ENCODE measurements at places on chromosomes 5 and 9.

GRCh38 chr9:16046713-16047112 is 493.9 kb downstream of the CCDC171 start:
- no peak for DNase-seq

DNA sequence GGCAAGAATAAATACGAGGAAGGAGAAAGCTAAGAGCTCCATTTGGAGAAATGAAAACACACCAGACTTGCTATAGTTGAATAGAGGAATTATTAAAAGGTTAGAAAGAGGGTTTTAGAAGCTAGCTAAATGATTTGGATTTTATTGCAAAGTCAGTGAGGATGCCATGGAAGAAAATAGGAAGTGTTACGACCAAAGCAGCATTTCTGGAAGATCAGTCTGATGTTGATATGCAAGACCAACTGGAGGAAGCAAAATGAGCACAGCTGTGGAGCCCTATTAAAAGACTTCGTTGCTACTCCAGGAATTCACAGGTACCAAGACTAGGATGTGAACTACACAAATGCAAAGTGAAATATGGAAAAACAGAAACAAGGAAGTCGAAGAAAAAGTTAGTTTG is 2.1 kb downstream of the DHX29 start:
- DNase-seq = no peak

GRCh38 chr5:148740966-148741742 is 85.3 kb upstream of the ADRB2 start:
- DNase-seq = no peak

DNA sequence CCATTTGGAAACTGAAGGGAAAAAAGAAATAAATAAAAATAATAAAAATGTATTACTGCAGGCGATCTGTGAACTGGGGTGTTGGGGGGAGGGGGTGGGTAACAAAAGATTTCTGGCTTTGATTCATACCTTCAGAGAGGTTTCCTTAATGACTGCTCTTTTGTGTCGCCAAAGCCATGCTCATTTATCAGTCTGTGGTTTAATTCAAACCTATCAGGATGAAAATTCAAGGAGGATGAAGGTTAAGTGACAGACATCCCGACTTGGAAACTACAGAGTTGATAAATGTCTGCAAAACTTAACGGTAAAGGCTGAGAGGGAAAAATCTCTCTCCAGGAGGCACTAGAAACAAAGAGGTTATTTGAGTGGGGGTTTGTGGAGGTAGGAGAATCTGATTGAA is 278.2 kb downstream of the PSAT1 start:
- no peak for DNase-seq

DNA sequence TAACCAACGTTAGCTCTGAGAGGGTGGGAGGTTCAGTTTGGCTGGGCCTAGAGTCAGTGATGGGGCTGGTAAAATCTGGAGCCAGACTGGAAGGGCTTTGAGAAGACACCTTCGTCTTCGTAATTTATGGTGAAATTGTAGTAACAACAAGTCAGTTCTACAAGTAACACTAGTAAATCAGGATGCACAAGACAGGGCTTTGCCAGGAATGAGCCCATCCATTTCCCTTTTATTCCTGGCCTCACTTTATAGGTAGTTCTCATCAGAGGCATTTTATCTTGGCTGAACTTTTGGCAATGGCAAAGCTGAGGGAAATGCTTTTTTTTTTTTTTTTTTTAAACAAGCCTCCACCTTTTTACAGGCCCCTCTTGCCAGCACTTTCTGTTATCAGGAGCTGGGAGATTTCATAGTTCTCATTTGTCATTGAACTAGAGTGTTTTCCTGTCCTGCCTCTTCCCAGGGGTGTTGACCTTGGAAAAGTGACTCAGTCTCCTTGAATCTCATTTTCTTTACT is 110.5 kb upstream of the KLF4 start:
- DNase-seq = no peak

DNA sequence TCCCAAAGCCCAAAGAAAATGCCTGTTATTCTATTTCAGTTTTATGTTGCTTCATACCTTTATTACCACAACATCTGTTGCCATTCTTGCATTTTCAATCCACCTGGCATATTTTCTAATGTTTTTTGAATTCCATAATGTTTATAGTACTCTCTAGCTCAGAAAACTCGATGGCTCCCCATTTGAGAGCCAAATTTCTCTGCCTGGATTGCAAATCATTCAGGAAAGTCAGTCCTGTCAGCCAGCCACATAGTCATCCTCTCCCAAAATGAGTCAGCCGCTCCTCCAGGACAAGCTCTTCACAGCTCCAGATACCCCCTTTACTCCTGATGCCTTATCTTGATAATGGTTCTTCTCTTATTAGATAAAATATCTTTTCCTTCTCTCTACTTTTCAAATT is 78.2 kb upstream of the ADCY2 start:
- DNase-seq = no peak

DNA sequence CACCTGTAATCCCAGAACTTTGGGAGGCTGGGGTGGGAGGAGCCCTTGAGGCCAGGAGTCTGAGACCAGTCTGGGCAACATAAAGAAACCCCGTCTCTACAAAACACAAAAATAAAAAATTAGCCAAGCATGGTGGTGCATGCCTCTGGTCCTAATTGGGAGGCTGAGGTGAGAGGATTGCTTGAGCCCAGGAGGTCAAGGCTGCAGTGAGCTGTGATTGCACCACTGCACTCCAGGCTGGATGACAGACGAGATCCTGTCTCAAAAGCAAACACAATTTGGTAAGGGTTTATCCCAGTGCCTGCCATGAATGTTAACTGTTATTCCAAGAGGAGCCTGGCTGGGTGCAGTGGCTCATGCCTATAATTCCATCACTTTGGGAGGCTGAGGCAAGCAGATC is 71.1 kb downstream of the LHX2 start:
- no peak for DNase-seq

- DNase-seq = no peak
Measured at GRCh38 chr5:54761213-54761701, 224.1 kb downstream of the ESM1 start.

GRCh38 chr5:123514615-123515355 is 2.8 kb downstream of the CSNK1G3 start:
- no peak for DNase-seq

- DNase-seq = peak; percentile 22
Measured at GRCh38 chr9:3887221-3887653, 361.4 kb upstream of the RFX3 start.

DNA sequence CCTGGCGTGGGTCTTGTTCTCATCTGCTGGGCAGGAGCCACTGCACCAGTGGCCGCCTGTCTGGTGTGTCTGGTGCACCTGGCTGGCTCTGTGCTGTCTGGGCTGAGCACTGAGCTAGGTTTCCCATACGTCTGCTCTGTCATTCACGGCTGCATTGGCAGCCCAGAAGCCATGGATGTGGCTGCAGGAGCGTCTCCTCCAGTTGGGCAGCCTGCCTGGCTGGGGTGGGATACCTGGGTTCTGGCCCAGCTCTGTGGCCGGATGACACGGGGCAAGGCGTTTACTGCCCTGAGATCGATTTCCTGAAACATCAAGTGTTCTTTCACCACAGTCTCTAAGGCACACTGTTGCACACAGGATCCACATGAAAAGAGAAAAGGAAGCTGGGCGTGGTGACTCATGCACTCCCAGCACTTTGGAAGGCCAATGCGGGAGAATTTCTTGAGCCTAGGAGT is 25.5 kb upstream of the SLC25A51 start:
- no peak for DNase-seq

DNA sequence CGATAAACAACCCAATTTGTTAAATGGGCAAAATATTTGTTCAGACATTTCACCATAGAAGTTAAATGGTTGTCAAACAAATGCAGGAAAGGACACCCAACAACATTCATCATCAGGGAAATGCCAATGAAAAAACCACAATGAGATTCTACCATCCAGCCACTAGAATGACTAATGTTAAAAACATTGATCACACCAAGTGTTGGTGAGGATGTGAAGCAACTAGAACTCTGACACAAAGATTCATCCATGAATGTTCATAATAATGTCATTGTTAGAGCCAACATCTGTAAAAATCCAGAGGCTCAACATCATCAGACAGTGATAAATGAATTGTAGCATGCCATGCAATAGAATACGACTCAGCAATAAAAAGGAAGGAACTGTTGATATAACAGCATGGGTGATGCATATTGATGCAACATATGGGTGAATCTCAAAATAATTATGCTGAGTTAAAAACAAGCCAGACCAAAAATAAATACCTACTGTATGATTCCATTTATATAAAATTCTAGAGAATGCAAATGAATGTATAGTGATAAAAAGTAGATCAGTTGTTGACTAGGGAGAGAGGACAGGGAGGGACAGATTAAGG is 55.9 kb upstream of the UNC5A start:
- no peak for DNase-seq

- no peak for DNase-seq
Measured at GRCh38 chr9:27367921-27368315, 71.0 kb upstream of the EQTN start.

GRCh38 chr9:78626971-78627370 is 330.0 kb downstream of the PSAT1 start:
- DNase-seq = no peak

DNA sequence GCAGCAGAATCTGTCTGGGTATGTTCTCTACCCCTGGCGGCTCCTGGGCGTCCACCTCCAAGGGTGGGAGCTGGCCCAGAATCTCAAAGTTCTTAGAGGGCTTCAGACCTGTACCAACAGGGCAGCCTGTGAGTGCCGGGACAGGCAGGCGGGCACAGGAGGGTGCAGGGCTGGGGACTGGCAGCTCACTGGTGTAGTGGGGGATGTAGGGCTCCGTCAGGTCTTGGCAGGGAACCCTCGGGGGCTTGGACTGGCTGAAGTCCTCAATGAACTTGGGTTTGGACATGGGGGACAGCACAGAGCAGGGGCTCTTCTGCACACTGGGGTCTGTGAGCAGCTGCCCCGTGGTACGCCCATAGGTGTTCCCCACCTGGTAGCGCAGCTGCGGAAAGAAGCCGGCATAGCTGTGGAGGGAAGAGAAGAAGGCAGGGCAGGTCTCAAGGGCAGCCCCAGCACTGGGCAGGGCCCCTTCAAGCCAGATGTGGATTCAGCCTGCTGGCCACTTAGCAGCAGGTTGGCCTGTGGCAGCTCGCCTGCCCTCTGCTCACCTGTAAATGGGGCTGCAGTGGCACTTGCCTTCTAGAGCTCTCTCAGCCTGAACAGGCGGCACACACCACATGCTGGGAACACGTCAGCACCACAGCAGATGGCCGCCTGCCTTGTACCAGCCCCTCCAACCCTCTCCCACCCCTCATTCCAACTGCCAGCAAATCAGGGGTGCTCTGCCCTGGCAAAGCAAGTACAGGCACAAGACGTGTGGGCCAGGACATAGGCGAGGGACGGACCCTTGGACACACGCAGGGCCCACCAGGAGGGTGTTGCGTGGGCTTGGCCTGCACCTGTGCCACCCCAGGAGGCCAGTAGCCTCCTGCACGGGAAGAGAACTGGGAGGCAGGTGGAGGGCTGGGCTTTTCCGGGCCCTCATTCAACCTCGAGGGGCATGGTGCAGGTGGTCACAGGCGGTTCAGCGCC is 4.6 kb downstream of the TUBB4B start:
- DNase-seq = peak; percentile 76

All from DMS79 (cell line).